Activated naive CD8-positive, alpha-beta T cell treated with anti-CD3 and anti-CD28 coated beads, Interleukin-2, amount 50 U/mL, for 16 hours (primary cell): ENCODE measurements at places on chromosomes 12 and 14.
A peak's percentile ranks its signal among the peaks of the same experiment; 100 is the strongest.

DNA sequence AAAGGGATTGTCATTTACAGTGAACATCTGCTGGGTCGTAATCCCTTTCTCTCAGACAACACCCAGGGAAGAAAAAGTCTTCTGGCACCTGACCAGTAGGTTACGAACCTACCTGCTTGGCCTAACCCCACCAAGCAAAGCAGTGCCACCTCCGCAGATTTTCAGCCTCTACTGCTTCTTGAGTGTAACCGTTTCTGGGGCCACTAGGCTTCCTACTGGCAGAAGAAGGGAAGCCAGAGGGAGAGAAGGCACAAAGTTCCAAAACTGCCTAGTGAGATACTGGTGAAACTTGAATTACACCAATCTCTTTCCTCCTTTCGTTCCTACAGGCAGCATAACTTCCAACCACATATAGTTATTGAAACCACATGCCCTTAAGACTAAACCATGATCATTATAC lies 383.6 kb downstream of the BCAT1 start:
- DNase-seq = no peak

DNA sequence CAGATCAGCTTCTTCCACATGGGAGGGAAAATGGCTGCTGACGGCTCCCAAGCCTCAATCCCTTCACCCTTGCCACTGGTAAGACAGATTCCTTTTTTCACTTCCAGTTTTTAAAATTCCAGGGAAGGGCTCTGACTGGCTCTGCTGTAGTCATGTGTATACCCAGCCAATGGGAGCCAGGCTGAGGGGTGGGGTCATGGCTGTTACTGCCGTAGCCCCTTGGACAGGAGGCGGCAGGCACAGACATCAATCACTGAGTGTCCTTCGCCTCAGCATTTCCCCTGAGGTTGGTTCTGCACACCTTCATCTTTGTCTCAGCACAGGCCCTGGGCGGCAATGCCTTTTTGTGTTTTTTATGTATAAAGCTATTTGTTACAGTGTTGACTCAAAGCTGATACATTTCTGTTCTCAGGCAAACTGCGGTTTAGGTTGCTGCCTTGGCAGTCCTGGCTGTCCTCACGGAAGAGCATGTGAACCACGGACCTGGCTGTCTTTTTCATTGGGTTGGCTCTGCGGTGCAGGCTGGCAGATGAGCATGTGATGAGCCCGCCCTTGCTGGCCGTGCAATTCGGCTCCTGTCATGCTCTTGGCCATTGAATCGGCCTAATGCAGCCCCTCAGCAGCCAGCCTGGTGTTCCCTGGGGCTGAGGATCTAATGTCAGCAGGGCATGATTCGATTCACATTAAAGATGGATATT lies 74.3 kb downstream of the PPM1A start:
- DNase-seq = no peak

DNA sequence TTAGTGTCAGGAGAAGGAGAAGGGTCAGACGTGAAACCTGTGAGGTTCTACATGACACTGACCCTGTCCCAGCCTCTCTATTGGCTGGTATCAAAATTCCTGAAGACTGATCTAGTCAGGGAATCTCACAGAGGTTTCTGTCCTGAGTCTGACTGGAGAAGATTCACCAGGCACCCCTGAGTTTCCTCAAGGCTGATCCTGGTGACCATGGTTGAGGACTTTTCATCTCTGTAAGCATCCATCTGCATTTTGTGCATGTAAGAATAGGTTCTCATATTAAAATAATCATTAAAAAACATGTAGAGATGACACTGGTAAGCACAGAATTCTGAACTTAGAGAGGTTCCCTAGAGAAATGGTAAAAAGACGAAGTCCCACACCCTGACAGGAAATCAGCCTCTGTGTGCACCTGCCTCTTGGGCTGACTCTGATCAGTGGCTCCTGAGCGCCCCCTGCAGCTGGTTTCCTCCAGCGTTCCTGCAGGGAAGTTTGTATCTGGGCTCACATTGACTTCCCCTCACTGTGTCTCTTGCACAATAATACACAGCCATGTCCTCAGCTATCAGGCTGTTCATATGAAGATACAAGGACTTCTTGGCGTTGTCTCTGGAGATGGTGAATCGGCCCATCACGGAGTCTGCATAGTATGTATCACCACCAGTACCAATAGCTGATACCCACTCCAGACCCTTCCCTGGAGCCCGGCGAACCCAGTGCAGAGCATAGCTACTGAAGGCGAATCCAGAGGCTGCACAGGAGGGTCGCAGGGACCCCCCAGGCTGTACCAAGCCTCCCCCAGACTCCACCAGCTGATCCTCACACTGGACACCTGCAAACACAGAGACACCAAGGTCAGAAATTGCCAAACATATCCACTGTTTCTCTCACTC lies 991.9 kb downstream of the TMEM121 start:
- peak; percentile 65 for DNase-seq

GRCh38 chr14:43900173-43900655 lies 606.9 kb downstream of the FSCB start:
- no peak for DNase-seq

- no peak for DNase-seq
These were observed 36.9 kb upstream of the SINHCAF start for GRCh38 chr12:31362759-31363415.

- DNase-seq = no peak
These were observed 28.6 kb upstream of the TBC1D15 start for GRCh38 chr12:71810921-71811320.

- no peak for DNase-seq
These were observed 73.4 kb downstream of the SLC38A4 start for GRCh38 chr12:46752396-46752795.

- DNase-seq = no peak
These were observed 26.2 kb upstream of the HSP90B1 start for GRCh38 chr12:103903993-103904392.

DNA sequence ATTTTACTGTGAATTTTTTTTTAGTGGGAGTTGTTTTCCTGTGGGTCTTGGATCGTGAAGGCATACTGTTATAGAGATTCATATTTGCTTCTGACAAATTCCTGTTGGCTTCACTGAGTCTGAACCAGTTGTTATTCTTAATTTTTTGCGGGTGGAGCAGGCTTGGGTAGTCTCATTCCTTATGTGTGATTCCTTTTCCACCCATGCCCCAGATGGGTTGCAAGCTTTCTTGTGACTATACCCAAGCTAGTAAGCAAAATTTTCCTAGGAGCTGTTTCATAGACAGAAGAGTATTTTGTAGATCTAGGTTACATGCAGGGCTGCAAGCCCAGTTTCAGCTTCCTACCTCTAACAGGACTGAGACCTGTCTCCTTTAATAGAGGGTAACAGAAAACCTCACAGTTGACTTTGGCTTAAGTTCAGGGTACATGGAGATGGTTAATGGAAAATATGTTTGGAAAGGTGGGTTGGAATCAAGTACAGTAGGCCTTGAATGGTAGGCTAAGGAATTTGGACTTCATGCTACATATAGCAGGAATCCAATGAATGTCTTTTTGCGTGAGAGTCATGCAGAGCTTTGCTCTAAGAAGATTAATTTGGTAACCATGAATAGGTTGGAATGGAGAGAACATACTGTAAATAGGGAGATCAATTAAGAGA lies 29.0 kb downstream of the TRMT5 start:
- DNase-seq = no peak

GRCh38 chr12:68378872-68379606 lies 46.9 kb upstream of the MDM1 start:
- no peak for DNase-seq

DNA sequence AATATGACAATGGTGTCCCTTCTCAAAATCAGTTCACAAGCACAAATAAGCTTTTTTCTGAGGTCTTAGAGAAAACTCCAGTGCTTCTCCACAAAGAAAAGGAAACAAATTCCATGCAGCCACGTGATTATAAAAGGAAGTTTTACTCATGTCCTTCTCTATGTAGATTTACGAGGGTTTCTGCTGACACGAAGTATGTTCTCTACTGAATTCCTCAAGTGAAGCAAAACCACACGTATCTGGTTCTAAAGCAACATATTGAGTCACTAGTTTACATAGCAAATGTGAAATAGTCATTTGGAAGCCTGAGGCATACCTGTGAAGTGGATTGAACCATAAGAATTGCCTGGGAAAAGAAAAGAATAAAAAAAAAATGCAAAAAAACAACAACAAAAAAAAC lies 31.9 kb downstream of the BMP4 start:
- DNase-seq = no peak

DNA sequence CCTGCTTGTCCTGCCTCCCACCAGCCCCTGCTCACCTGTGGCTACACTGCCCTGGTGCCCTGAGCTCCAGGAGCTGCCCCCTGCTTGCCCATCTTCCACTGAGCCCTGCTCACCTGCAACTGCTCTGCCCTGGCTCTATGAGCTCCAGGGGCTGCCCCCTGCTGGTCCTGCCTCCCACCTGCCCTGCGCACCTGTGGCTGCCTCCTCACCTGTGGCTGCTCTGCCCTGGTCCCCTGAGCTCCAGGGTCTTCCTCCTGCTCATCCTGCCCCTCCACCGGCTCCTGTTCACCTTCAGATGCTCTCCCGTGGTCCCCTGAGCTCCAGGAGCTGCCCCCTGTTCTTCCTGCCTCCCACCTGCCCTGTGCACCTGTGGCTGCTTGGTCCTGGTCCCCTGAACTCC lies 247.6 kb downstream of the TMEM121 start:
- DNase-seq = no peak

- no peak for DNase-seq
These were observed 300.0 kb downstream of the AEBP2 start for GRCh38 chr12:19739195-19739776.

- DNase-seq = no peak
These were observed 132.3 kb downstream of the RGS6 start for GRCh38 chr14:72064501-72064900.

DNA sequence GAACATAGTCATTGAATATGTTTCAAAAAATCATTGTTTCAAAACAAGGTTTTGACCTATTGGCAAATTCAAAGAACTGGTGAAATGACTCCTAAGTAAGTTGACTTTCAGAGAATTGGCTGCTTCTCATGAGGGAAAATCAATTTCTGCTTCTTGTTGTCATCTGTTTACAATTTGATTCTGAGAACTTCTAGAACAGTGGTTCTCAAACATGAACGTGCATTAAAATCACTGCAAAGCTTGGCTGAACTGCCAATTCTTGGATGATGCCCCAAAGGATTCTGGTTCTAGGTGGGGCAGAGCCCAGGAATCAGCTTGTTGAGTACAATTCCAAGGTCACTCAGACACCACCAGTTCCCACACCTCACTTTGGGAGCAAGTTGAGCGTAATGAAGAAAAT lies 83.9 kb downstream of the ZFP36L1 start:
- DNase-seq = no peak

DNA sequence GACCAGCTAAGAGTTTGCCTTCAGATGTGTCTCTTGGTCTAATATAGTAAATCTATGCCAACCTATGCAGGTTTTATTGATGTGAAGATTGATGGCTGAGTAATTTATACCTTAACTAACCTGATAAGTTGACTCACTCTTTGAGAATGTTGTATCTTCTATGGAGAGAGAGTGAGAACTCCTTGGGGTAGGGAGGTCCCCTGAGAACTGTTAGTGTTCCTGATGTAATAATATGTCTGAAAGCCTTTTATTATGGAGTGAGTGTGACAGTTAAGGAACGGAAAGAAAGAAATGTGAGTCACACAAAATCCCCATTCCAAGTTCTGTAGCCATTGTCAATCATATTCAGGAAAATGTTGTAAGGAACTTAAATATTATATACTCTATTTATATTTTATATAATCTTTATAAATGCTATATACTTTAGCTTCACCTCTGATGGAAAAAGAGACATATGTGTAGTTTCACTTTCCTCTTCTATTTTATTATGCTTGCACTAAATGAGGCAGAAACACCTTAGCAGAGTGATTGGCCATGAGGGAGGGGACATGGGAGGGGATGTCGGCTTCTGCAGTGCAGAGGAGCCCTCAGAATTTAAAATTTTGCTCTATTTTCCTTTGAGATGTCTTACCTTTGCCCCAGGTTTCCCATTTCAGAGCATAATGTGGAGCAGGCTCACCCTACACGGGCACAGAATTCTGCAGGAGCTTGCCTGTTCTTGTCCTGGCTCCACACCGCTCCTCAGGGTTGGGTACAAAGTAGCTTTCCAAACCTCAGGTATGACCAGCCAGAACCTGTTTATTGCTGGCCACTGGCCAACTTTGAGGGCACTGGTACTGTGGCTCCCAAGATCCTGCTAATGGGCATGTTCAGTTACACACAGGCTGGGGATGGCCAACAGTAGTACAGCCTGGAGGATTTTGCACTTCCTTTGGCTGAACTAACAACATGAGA lies 57.7 kb downstream of the ARF6 start:
- no peak for DNase-seq

DNA sequence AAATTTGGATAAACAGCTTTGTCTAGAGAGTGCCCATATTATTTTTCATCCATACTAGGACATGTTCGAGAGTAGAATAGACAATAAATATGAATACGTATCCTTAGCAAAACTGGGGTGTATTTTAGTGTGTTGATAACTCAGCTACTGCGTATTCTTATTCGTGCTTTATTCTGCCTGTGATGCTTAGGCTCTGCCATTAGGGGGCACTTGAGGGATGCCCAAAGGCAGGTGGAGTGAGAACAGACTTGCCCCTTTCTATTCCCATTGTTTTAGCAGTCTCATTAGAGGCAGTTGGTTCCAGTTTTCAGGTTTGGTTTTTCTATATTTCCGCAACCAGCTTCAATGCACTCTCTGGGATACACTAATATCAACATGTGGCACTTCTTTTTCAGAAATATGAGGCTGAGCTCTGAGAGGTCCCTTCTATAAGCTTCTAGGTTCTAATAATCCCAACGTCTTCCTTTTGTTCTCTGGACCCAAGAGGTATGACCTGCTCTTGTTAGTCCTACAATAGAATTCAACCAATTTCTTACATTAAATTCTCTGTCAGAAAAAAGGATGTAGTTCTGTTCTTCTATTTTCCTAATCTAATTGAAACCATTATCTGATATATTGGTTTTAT lies 985.7 kb upstream of the FBXO33 start:
- no peak for DNase-seq

DNA sequence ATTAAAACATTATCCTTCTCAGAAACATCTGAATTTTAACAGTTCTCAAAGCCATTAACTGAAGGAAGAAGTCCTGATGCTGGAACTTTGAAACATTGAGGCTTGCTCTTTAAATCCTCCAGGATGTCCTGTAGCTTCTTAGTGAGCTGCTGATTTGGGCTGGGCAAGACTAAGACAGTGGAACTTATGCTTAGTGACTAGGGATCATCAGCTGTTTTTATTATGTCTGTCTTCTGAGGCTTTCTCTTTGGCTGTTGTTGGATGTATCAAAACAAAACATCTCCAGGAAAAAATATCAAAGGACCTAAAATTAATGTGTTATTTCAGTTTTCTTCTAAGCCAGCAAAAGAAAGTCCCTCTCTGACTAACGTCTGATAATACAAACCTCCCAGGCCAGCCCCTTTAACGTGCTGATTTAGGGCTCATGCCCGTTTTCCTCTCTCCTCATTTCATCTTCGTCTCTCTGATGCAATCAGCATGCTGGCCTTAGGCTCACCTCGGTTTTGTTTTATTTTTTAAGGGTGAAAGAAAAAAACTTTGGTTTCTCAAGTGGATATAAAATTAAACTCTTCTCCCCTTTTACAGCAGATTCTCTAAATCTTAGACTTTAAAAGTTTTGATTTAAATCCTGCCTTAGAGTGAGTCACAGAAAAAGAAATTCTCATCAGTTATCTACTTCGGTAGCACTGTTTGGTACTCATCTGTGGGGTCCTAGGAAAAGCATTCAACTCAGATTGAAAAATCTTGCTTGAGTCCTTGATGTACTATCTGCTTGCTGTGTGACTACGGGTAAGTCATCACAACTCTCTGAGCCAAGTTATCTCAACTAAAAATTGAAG lies 106.2 kb upstream of the CCDC91 start:
- no peak for DNase-seq
